Suprapubic skin (tissue), 4 donors: ENCODE measurements at places on chromosomes 11 and 22. TPM values are rescaled to one million over a fixed set of nuclear protein-coding genes. Genes with fewer than 3 reads are reported as not detected.
A peak's percentile ranks its signal among the peaks of the same experiment; 100 is the strongest.

- H3K4me1 ChIP-seq = peaks cover 42% of the 10 kb centered on the region
- H3K4me3 ChIP-seq = no peak overlapping the region
- no peak for DNase-seq
- peak overlapping the region; percentile 100 for H3K27ac ChIP-seq
- peaks cover 14% of the 10 kb centered on the region for H3K36me3 ChIP-seq
- H3K27me3 ChIP-seq = peaks cover 7% of the 10 kb centered on the region
These were observed 1.6 kb upstream of the GSTP1 start for GRCh38 chr11:67582011-67582410.

- H3K36me3 ChIP-seq = no peaks in the 10 kb centered on the region
- no peak for DNase-seq
- H3K27ac ChIP-seq = peak overlapping the region; percentile 30
- H3K4me3 ChIP-seq = no peak overlapping the region
- H3K4me1 ChIP-seq = peaks cover 60% of the 10 kb centered on the region
These were observed 11.8 kb downstream of the PRDM11 start for GRCh38 chr11:45158210-45158731.

The DRICH1 gene
- not detected for total RNA-seq

- no peaks in the 10 kb centered on the region for H3K4me1 ChIP-seq
- no peaks in the 10 kb centered on the region for H3K36me3 ChIP-seq
- no peak for DNase-seq
- no peak overlapping the region for H3K4me3 ChIP-seq
These were observed 304.6 kb downstream of the CADM1 start for GRCh38 chr11:115199481-115200069.

DNA sequence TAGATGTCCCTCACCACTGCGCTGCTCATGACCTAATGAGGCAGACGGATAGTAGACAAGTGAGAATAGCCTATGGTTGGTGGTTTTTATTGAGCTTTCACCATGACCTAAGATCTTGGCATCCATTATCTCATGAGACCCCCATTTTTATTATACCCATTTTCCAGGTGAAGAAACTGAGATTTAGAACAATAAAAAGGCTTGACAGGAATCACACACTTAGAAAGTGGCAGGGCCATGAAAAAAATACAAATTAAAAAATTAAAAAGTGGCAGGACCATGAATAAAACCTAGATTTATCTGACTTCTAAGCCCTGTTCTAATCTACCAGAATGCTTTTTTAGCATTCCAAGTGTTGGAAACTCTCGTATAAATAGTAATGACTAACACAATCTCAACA, 1.1 kb downstream of the LRRC55 start:
- DNase-seq = no peak
- no peaks in the 10 kb centered on the region for H3K36me3 ChIP-seq
- no peak overlapping the region for H3K4me3 ChIP-seq
- peaks cover 20% of the 10 kb centered on the region for H3K4me1 ChIP-seq

DNA sequence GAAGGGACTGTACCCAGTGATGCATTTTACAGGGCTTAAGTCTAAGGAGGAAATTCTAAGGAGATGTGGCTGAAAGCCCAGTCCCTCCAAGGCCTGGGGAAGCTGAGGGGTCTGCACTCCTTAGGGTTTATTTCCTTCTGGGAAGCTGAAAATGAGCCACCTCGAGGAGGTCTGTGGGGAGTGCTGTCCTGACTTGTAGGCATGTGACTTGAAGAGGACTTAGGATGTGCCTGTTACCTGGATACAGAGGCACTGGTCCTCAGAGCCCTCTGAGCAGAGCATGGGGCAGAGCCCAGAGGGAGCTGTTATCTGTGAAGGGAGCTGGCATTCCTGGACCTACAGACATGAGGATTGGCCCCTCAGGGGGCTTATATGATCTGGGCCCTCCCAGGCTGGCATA, 77.1 kb downstream of the TP53I11 start:
- H3K4me1 ChIP-seq = peaks cover 3% of the 10 kb centered on the region
- DNase-seq = no peak
- no peak overlapping the region for H3K4me3 ChIP-seq
- no peaks in the 10 kb centered on the region for H3K36me3 ChIP-seq

DNA sequence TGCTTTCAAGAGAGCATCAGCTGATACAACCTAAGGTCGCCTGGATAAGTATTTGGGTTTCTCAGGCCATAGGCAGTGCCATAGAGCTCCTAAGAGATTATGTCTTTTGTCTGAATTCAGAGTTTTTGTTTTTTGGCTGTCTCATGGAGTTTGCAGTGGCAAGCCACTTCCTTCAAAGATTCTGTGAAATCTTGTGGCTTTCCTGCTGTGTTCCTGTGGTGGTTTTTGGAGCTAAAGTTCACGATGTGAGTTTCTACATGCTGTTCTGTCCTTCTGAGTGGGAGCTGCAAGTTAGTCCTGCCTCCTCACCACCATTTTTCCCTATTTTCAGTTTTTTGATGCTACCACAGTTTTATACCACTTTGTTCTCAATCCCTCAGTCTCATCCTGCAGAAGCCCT, 111.4 kb downstream of the COMMD9 start:
- H3K4me1 ChIP-seq = no peaks in the 10 kb centered on the region
- no peak overlapping the region for H3K4me3 ChIP-seq
- H3K36me3 ChIP-seq = no peaks in the 10 kb centered on the region
- H3K27ac ChIP-seq = no peak overlapping the region
- H3K27me3 ChIP-seq = no peaks in the 10 kb centered on the region

The CAPRIN1 gene
- 137 TPM for total RNA-seq

DNA sequence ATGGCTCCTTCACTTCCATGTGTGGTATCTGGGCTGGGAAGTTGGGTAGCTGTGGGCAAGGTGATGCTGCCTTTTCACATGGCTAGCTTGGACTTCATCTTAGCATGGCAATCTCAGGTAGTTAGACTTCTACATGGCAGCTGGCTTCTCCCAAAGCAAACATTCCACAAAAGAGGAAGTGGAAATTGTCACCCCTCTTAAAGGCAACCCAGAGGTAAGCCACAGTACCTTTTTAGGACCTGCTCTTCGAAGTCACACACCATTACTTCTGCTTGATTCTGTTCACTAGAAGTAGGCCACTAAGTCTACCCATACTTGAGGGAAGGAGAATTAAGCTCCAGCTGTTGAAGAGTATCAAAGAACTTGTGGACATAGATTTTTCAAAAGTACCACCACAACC, 25.9 kb downstream of the TUG1 start:
- H3K36me3 ChIP-seq = no peaks in the 10 kb centered on the region
- no peak overlapping the region for H3K4me3 ChIP-seq
- no peak for DNase-seq

DNA sequence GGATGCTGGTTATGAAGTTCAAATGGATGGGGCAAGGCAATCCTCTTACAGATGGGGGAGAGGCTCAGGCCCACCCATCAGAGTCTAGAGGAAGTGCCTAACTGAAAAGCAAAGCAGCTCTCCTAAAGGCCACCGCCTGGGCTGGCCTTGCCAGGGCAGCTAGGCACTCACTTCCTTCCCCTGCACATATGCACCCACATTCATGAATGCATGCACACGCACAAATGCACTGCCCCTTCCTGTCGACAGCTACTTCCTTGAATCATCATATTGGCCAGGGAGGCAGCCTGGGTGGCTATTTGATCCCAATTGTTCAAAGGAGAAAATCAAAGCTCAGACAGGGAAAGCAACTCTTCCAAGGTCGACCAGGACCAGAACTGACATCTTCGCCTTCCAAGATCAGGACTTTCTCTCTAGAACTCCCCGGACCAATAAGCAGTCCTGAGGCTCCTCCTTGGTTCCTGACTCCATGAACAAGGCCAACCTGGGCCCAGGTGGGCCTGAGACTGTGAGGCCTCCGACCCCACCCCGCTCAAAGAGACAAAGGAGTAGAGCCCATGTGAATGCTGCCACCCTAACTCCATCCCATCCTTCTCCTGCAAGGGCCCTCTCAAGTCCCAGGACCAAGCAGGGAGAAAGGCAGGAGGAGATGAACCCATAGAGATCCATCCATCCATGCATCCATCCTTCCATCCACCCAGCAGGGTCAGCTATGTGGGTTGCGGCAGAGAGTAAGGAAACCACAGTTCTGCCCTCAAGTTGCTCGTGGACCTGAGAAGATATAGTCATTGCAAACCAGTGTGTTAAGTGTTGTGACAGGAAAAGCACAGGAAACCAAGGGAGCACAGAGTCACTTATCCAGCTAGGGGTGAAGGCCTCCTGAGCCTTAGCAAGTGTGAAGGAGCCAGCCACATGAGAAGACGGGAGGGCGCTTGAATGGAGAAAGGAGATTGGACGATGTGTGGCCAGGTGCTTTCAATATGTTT, 35.4 kb upstream of the LMO1 start:
- DNase-seq = no peak
- H3K36me3 ChIP-seq = no peaks in the 10 kb centered on the region
- no peak overlapping the region for H3K4me3 ChIP-seq
- no peaks in the 10 kb centered on the region for H3K4me1 ChIP-seq
- H3K27ac ChIP-seq = no peak overlapping the region
